ENCODE measurements at places on chromosomes 3 and 15. TPM values are rescaled to one million over a fixed set of nuclear protein-coding genes. Genes with fewer than 3 reads are reported as not detected.
A peak's percentile ranks its signal among the peaks of the same experiment; 100 is the strongest.

Gene CHRM5
- not detected for total RNA-seq

Gene KLHL40
- total RNA-seq: not detected

Gene SLC12A1
- not detected for total RNA-seq

Gene GHRL
- 0.43 TPM for total RNA-seq

Gene TMEM40
- total RNA-seq: not detected

Gene SLC28A1
- not detected for total RNA-seq

Gene SENP7
- 27.1 TPM for total RNA-seq

Gene TXNRD3
- total RNA-seq: 2.9 TPM

Gene EPHB1
- total RNA-seq: 0.43 TPM

DNA sequence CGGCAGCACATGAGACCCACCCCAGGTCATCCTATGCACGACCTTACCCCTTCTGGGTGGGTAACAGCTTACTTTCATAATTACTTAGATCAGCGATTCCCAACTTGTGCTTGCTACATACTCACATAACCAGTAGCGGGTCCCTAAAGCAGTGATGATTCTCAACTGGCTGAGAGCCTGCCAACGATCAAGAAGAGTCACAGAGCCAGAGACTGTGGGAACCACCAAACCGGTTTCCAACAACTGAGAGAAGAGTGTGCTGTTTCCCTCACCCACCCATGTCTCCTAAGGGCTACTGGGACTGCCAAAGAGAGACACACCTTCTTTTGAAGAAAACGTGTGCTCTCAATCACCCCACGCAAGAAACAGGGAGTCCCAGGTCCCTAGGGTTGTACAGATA is 12.0 kb upstream of the XXYLT1 start:
- no peaks in the 10 kb centered on the region for H3K27me3 ChIP-seq
- DNase-seq: no peak
- H3K36me3 ChIP-seq: peaks cover 8% of the 10 kb centered on the region
- peak overlapping the region; percentile 13 for H3K27ac ChIP-seq

GRCh38 chr3:65967451-65967850 is 71.3 kb downstream of the MAGI1 start:
- peaks cover 15% of the 10 kb centered on the region for H3K27me3 ChIP-seq
- H3K36me3 ChIP-seq: peaks cover 1% of the 10 kb centered on the region
- DNase-seq: no peak
- no peak overlapping the region for H3K4me3 ChIP-seq
- H3K27ac ChIP-seq: no peak overlapping the region

DNA sequence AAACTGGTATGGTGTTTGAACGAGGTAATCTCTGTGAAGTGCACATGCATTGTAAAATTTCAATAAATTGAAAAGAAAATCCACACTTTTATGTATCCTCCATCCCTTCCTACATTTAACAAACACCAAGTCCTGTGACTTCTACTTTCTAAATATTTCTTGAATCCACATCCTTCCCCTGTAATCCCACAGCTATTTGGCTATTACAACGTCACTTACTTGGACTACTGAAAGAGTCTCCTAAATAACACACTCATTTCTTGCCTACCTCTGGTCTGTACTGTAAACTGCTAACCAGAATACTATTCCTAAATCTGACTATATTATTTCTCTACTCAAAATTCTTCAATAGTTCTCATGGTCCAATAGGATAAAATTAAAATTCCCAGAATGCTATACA is 176.1 kb downstream of the NEK10 start:
- H3K4me1 ChIP-seq: no peaks in the 10 kb centered on the region
- no peak overlapping the region for H3K27ac ChIP-seq
- H3K27me3 ChIP-seq: no peaks in the 10 kb centered on the region
- H3K36me3 ChIP-seq: no peaks in the 10 kb centered on the region
- DNase-seq: no peak
- no peak overlapping the region for H3K4me3 ChIP-seq

DNA sequence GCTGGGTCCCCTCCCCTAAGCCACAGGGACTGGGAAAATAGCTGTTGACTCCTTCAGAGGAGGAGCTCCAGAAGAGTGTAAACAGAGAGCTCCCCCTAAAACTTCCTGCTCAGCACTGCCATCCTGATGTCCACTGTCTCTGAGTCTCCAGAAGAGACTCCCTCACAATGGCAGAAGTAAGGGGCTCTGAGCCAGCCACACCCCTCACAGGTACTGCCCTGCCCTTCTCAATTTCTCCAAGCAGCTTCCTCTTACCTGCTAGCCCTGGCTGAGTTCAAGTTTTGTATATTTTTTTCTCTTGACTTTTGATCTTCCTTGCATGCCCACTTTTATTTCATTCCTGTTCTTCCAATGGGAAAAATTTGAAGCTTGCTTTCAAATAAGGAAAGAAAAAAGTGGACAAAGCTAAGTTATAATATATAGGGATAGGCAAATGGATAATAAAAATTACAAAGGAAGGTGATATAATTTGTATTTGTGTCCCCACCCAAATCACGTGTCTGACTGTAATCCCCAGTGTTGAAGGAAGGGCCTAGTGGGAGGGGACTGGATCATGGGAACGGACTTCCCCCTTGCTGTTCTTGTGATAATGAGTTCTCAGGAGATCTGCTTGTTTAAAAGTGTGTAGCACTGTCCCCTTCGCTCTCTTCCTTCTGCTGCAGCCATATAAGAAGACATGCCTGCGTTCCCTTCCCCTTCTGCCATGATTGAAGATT is 442.2 kb upstream of the WNT5A start:
- DNase-seq: no peak
- H3K27me3 ChIP-seq: no peaks in the 10 kb centered on the region
- H3K27ac ChIP-seq: no peak overlapping the region
- H3K36me3 ChIP-seq: no peaks in the 10 kb centered on the region

DNA sequence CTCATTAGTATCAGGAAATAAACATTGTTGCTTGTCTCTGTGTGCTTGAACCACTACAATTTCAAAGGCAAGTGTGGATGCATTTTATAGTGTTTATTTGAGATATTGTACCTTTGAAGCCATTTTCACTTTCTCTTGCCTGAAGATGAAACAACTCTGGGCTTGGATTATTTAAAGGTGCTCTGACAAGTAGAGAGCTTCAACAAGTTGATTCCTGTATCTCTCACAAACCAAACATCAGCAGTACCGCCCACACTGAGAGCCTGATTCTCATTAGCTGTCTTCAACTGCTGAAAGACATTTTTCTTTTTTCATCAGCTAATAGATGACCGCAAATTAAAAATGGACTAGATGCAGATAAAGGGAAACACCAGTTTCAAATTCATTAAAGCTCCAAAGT is 806 bp upstream of the CERS3 start:
- peaks cover 9% of the 10 kb centered on the region for H3K4me1 ChIP-seq
- H3K27me3 ChIP-seq: no peaks in the 10 kb centered on the region
- H3K36me3 ChIP-seq: no peaks in the 10 kb centered on the region
- DNase-seq: no peak

DNA sequence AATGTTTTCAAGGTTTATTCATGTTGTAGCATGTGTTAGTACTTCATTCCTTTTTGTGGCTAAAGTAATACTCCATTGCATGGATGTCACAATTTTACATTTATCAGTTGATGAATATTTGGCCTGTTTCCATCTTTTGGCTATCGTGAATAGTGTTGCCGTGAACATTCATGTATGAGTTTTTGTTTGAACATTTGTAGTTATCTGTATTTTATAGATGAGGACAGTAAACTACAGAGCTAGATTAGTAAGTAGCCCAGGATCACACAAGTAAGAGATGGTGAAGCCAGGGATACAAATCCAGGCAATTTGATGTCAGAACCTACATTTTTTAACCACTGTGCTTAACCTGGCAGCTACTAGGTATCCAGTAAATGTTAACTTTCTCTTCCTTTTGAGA is 63.2 kb downstream of the ASTE1 start:
- H3K36me3 ChIP-seq: peaks cover 28% of the 10 kb centered on the region
- no peaks in the 10 kb centered on the region for H3K27me3 ChIP-seq
- DNase-seq: no peak
- no peak overlapping the region for H3K27ac ChIP-seq
- H3K4me1 ChIP-seq: no peaks in the 10 kb centered on the region
- H3K4me3 ChIP-seq: no peak overlapping the region

DNA sequence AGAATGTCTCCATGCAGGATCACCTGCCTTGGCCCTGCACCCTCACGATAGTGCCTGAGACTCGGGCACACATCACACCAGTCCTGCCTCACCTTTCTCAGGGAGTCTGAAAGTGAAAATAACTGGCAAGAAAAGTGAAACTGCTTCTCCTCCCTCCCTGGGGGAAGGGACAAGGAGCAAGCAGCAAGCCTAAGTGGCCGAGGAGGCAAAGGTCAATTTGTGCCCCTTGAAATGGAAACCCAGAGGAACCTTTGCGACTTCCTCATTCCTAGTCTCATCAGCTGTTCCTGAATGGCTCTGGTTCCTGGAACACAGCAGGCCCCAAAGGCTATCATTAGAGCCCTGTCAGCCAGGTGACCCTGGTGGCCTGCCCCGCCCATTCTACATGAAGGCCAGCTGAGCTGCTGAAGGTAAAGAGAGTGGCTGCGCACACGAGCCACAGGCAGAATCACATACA is 28.0 kb upstream of the SLCO2A1 start:
- peaks cover 4% of the 10 kb centered on the region for H3K4me1 ChIP-seq
- H3K36me3 ChIP-seq: peaks cover 2% of the 10 kb centered on the region
- H3K4me3 ChIP-seq: no peak overlapping the region
- H3K27ac ChIP-seq: no peak overlapping the region

GRCh38 chr15:73341886-73342600 is 26.7 kb downstream of the HCN4 start:
- H3K36me3 ChIP-seq: no peaks in the 10 kb centered on the region
- H3K4me3 ChIP-seq: no peak overlapping the region
- H3K27me3 ChIP-seq: peaks cover 6% of the 10 kb centered on the region
- H3K4me1 ChIP-seq: no peaks in the 10 kb centered on the region
- H3K27ac ChIP-seq: no peak overlapping the region

- no peaks in the 10 kb centered on the region for H3K36me3 ChIP-seq
- peaks cover 28% of the 10 kb centered on the region for H3K27me3 ChIP-seq
- DNase-seq: no peak
- no peak overlapping the region for H3K4me3 ChIP-seq
These were observed 12.4 kb upstream of the SEC13 start for GRCh38 chr3:10333349-10333650.

DNA sequence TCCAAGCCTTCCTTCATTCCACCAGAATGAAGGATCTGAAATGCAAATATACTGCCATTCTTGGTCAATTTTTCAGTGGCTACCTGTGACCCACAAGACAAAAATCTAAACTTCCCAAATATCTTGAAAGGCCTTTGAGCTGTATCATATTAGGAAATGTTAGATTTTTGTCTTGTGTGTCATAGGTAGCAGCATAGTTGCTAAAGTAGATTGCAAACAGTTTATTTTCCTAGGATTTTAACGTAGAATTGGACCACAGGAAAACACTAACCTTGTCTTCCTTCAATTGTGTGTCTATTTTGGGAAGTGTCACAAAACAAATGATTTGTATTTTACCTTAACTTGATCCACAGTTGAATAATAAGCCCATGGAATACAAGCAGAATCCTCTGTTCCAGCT is 42.4 kb downstream of the CP start:
- no peak overlapping the region for H3K4me3 ChIP-seq
- peaks cover 12% of the 10 kb centered on the region for H3K4me1 ChIP-seq
- H3K36me3 ChIP-seq: peaks cover 4% of the 10 kb centered on the region

- H3K27me3 ChIP-seq: peaks cover 24% of the 10 kb centered on the region
- no peaks in the 10 kb centered on the region for H3K36me3 ChIP-seq
- H3K4me1 ChIP-seq: no peaks in the 10 kb centered on the region
These were observed 65.2 kb downstream of the MYLK start for GRCh38 chr3:123818921-123819429.

DNA sequence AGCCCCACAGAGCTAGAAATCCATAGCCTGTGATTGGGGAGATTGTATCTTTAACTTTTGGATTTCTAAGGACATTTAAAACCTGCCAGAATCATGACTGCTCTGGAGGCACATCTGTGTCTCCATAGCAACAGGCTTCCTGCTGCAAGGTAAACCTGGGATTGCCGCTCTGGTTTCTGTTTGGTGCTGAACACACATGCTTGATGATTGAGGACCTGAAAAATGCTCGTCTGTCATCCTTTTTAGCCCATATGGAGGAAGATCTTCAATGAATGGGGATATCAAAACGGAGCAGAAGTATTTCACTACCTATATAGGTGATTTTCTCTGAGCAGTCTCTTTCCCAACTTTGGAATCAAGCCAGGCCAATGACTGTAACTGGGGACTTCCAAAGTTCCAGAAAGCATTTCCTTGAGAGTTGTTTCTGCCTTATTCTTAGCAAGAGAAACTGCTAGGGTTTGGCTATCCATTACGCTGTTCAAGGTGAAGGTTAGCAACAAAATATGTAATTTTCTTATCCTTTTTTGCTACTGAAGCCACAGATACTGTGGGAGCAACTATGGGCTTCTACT is 96.5 kb upstream of the TNIK start:
- H3K27me3 ChIP-seq: no peaks in the 10 kb centered on the region
- DNase-seq: no peak
- H3K27ac ChIP-seq: no peak overlapping the region
- no peak overlapping the region for H3K4me3 ChIP-seq
- peaks cover 35% of the 10 kb centered on the region for H3K4me1 ChIP-seq

DNA sequence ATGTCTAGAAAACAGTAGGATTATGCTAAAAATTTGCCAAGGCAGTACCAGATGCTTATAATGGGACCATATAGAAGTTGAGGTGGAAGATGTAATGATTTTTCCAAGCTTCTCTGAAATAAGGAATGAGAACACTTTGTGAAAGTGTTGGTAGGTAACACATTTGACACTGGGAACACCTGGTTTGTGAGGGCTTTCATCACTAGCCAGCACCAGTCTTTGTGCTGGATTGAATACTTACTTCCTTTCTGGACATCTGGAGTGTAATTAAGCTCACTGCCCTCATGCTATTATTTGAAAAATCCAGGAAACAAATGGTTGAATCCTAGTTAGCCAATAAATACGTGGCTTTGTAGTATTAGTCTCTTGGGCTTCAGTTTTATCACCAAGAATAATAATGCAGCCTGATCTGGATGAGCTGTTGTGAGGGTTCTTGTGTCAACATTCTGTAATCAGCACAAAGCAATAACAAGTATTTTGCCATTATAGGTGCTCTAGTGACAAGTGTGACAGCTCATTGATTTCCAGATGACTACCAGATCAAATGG is 12.9 kb downstream of the CCDC80 start:
- peaks cover 11% of the 10 kb centered on the region for H3K27me3 ChIP-seq
- no peak overlapping the region for H3K4me3 ChIP-seq
- H3K27ac ChIP-seq: no peak overlapping the region
- DNase-seq: no peak
- H3K36me3 ChIP-seq: no peaks in the 10 kb centered on the region
- no peaks in the 10 kb centered on the region for H3K4me1 ChIP-seq

GRCh38 chr3:13285007-13285567 is 135.0 kb downstream of the NUP210 start:
- no peak overlapping the region for H3K27ac ChIP-seq
- DNase-seq: no peak
- no peak overlapping the region for H3K4me3 ChIP-seq
- H3K27me3 ChIP-seq: peaks cover 40% of the 10 kb centered on the region
- peaks cover 11% of the 10 kb centered on the region for H3K36me3 ChIP-seq
